Stimulated activated naive CD4-positive, alpha-beta T cell treated with Interleukin-2 at 50 U/mL for 16 hours (primary cell): ENCODE measurements at places on chromosomes 1 and 21.

- DNase-seq = no peak
Measured at GRCh38 chr1:72946903-72947499, 664.7 kb upstream of the NEGR1 start.

- no peak for DNase-seq
Measured at GRCh38 chr1:184935920-184936798, 38.1 kb downstream of the NIBAN1 start.

DNA sequence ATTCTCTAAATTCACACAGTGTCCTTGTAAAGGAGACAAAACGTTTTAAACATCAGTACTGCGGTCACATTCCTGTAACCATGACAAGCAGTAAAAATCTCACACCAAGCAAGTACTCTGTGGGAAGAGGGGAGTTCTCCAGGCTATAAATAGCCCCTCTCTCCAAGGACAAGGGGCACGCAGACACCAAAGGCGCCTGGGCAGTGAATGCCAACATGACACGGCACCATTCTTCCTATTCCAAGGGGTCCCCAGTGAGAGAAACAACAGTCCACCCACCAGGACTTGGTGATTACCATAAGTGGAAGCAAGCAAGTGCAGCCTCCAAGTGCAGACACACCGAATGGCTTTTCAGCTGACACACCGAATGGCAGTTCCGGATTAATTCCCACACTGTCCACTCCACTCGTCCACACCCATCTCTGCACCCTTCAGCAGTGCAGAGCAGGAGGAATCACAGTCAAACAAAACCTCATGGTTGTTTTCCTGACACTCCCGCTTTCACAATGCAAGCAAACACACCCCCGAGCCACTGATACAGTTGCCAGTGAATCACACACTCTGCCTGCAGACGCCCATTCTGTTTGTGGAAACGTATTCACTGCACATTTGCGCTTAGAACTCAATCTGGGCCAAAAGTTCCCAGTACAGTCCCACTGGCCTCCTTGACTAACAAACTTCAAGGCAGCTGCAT lies 1.8 kb downstream of the PTTG1IP start:
- peak; percentile 35 for DNase-seq

GRCh38 chr1:212699104-212699624 lies 476 bp downstream of the BATF3 start:
- peak; percentile 55 for DNase-seq

GRCh38 chr1:64663668-64664067 lies 81.2 kb upstream of the RAVER2 start:
- DNase-seq = no peak

- no peak for DNase-seq
Measured at GRCh38 chr1:15577691-15578090, 7.2 kb downstream of the AGMAT start.

GRCh38 chr1:67608661-67609576 lies 76.1 kb upstream of the GADD45A start:
- DNase-seq = no peak
